NCI-H187 treated with DMSO at 0.1 percent for 48 hours (cell line): ENCODE measurements at places on chromosomes 1 and 21.

- DNase-seq: no peak
Measured at GRCh38 chr1:143665606-143666005, 306.2 kb downstream of the FAM72C start.

- DNase-seq: no peak
Measured at GRCh38 chr1:213979751-213980586, 7.8 kb upstream of the PROX1 start.

DNA sequence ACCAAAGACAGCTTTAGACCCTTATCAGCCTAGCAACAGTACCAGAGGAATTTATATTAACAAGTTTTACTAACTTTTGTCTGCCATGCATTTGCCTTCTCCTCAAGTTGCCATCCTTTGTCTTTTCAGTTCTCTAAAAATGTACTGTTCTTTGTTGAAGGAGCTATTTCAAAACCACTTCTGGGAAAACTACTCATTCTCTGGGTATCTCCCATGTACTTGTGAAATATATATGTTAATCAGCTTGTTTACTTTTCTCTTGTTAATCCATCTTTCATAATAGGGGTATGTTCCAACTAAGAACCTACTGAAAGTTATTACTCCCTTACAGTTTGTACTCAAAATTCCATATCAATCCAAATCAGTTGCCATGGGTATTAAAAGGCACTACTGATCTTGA lies 16.3 kb downstream of the DPYD start:
- no peak for DNase-seq

GRCh38 chr1:28877132-28877781 lies 37.1 kb upstream of the EPB41 start:
- peak; percentile 43 for DNase-seq

DNA sequence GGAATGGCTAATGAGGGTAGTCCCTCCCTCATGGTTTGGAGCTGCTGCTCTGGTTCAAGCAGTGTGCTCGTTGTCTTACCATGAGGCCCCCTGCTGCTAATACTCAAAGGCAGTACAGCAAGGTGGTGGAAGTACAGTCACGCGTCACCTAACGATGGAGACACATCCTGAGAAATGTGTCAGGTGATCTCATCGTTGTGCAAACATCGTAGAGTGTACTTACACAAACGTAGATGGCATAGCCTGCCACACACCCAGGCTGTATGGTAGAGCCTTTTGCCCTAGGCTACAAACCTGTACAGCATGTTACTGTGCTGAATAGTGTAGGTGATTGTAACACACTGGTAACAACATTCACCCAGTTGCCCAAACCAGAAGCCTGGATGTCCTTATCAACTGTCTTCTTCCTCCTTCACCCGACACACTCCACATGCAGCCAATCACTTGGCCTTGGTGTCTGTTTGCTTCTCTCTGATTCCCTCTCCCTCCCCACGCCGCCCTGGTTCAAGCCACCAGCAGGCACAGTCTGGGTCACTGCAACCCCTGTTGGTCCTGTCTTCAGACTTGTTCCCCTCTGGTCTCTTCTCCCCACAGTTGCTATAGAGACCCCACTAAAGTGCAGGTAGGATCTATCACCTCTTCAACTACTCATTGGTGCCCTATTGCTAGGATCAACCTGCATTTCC lies 6.0 kb upstream of the KCNA2 start:
- peak; percentile 24 for DNase-seq
